ENCODE measurements at places on chromosomes 5 and 9.

DNA sequence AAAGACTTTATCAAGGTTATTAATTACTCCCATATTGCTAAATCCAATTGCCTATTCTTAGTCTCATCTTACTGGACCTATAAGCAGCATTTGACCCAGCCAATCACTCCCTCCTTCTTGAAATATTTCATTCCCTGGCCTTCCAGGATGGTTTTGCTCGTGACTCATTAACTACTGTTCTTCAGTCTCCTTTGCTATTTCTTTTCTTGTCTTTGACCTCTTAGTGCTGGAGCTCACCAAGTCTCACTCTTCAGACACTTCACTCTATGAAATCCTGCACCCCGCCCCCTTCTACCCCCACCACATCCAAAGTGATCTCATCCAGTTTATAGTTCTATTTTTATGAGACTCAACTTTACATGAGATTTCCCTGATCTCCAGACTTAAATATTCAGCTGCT is 803.1 kb upstream of the WWC1 start:
- no peak for DNase-seq

DNA sequence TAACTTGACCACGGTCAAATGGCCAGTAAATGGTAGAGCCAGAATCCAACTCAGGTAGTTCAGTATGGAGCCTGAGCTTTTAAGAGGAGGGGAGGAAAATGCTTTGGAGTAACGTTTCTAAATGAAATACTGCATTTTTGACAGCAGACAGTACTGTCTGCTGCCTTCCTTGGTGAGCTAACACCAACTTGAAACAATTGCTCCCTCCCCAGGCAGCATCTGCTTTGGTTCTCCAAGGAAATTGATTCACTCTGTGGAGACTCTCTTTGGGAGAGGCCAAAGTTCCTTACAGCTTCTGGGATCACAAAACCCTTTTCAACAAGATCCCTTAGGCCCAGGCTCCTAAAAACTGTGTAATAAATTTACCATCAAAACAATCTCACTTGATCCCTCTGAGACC is 75.2 kb upstream of the SSBP2 start:
- DNase-seq = no peak

DNA sequence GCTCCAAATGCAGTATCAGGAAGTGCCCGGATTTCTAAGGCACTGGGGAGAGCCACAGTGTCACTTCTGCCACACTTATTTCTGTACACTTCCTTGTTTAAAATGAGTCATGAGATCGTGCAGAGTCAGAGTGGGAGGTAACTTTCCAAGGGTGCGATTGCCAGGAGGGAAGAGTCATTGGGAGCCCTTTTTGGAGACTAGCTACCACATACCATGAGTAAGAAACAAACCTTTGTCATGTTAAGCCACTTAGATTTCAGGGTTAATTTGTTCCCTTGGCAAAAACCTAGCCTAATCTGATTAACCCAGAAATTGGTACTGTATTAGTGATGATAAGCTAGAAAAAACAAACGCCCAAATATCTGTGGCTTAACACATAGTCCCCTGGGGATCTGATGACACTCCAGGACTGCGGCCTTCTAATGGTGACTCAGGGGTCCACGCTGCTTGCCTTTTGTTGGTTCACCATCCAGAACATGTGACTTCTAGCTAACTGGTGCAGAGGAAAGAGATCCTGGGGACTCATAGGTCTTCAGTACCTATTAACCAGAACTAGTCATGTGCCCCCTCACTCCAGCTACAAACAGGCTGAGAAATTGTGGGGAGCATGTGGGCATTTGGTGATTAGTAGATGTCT is 48.6 kb upstream of the TLE1 start:
- DNase-seq = no peak

- no peak for DNase-seq
Measured at GRCh38 chr5:154465169-154465568, 12.9 kb downstream of the HAND1 start.

DNA sequence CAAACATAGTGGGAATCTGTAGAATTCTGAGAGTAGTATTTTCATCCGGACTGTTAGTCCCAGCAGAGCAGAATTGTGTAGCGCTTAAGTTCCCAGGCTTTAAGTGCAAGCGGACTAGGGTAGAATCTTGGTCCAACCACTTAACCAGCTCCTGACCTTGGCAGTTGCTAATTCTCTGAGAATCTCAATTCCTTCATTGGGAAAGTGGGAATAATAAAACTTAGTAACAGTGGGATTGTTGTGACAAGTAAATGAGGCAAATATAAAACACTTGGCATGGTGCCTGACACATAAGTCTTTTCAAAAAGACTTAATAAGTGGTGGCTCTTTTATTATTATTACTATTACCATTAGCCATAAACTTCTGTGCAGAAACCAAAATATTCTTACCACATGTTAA is 8.4 kb upstream of the SLC1A3 start:
- no peak for DNase-seq

- no peak for DNase-seq
Measured at GRCh38 chr5:72179816-72180440, 72.7 kb downstream of the MAP1B start.

GRCh38 chr9:130445268-130445983 is 665 bp downstream of the ASS1 start:
- no peak for DNase-seq

DNA sequence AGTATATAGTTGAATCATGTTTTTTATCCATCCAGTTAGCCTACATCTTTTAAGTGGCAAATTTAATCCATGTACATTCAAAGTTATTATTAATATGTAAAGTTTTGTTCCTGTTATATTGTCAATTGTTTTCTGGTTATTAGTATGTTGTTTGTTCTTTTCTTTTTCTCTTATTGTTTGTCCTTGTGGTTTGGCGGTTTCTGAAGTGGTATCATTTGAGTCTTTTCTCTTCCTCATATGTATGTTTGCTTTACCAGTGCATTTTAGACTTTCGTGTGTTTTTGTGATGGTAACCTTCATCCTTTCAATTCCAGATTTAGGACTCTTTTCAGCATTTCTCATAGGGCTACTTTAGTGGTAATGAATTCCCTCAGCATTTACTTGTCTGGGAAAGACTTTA is 130.4 kb upstream of the RFX3 start:
- no peak for DNase-seq
